NCI-H2081 treated with DMSO at 0.1 percent for 48 hours (cell line): ENCODE measurements at places on chromosomes 6 and 20.

GRCh38 chr20:48175261-48175660, 390.0 kb upstream of the SULF2 start:
- no peak for DNase-seq

DNA sequence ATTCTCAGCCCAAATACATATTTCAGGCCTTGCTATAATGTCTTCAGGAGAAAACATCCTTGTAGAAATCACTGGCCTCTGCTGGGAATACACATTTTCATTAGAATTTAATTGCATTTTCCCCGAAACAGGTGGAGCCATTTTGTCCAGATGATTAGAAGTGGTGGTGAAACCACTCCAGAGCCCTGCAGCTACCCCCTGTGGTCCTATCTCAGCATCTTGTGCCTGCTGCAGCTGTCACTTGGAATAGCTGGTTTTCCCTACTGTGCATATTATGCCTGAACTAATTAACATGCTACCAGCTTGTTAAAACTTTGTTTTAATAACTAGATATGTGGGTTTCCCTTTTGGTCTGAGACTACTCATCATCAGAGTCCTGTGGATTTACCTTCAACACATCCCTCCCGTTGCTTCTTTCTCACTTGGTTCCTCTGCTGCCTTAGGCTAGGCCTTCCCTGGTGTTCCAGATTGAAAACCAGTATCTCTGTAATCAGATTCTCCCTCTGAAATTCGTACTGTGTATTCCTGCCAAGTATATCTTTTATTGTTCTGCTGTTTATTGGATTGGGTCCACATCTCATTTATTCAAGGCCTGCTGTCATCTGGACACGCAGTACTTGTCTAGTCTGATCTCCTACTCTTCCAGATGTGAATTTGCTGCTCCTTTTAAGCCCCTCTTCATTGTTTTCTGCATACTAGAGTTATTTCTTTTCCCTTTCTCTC, 15.2 kb downstream of the DNAH8 start:
- DNase-seq = no peak

DNA sequence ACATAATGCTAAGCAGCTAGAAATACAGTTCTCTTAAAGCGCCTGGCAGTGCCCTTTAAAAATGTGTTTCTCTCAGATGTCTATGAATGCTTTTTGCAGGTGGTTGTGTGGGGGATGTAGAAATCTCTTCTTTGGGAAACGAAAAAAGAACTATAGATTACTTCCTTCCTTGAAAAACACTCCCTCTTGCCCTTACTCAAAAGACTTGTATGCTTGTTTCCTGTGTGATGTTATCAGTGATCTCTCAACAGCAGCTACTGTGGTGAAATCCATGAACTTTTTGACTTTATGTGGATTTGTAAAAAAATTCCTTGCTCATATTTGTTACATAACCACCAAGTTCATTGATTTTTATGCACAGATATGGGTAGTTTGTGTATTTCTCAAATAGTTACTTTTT, 916.5 kb downstream of the QKI start:
- DNase-seq = no peak

GRCh38 chr6:26318459-26319404, 46.3 kb upstream of the BTN3A2 start:
- DNase-seq = no peak

DNA sequence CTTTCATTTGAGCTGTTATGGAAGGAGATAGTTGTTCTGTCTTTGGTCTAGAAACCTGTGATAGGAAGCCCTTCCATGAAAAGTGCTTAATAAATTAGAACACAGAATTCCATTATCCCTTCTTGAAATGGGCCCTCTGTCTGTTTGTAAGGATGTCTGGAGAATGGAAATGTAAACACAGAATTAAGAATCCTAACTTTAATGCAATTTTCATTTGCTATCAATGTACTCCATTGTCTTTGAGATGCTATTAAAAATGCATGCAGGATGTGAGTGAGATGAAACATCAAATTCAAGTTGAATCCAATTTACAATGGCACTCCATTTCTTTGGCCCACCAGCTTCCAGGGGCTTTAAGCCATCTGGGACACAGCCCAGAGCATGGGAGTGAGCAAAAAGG, 13.9 kb upstream of the AARS2 start:
- no peak for DNase-seq
